Cardiac fibroblast (primary cell): ENCODE measurements at places on chromosomes 7 and 10.

DNA sequence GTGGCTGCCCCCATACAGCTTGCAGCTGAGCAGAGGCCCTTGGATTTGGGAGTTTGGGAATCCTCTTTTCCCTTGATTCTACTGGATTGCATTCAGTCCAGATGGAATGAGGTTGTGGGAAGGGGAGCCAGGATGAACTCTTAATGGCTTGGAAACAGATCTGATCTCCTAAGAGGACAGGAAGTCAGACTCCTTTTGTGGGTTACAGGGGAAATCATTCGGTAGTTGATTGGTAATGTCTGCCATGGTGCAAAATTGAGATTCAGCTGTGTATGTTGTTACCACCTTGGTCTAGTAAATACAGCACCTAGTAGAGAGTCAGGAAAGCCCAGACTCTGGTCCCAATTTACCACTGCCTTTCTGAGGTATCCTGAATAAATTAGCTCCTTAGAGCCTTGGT lies 144.2 kb upstream of the TNRC18 start:
- no peak for DNase-seq

GRCh38 chr10:5512881-5513612 lies 11.7 kb upstream of the CALML3 start:
- DNase-seq: no peak

DNA sequence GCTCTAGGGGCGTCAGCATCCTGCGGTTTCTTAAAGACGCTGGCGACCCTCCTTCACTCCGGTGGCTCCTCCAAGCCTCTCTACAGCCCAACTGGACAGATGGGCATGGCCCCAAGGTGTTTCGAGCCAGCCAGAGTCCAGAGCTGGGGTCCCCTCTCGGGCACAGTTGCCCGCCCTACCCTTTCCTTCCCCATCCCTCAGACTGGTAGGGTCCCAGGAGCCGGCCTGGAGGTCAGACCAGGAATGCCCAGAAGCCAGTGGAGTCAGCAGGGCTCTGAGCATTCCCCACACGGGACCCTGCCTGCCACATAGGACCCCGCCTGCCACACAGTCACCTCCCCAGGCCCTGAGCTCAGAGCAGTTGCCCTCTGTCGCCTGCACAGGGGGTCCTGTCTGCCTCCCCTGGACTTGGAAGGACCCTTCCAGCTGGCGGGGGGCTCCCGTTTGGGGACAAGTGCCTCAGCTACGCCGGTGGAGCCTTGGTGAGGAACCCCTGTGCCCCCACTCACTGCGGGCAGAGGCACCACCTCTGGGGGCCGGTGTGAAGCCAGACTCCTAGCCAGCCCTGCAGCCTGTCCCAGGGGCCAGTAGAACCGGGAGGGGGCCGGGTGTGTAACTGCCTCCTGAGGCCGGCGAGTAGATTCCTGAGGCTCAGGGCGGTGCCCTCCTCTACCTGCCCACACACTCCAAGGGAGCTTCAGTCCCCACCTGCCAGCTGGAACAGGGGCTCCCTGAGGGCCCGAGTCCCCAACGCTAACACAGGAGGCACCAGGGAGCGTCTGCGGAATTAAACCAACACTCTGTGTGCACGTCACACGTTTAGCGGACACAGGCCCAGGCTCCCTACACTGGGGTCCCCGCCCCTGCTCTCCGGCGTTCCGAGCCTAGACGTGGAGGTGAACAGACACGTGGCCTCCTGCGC lies 19.4 kb upstream of the PDGFA start:
- no peak for DNase-seq

DNA sequence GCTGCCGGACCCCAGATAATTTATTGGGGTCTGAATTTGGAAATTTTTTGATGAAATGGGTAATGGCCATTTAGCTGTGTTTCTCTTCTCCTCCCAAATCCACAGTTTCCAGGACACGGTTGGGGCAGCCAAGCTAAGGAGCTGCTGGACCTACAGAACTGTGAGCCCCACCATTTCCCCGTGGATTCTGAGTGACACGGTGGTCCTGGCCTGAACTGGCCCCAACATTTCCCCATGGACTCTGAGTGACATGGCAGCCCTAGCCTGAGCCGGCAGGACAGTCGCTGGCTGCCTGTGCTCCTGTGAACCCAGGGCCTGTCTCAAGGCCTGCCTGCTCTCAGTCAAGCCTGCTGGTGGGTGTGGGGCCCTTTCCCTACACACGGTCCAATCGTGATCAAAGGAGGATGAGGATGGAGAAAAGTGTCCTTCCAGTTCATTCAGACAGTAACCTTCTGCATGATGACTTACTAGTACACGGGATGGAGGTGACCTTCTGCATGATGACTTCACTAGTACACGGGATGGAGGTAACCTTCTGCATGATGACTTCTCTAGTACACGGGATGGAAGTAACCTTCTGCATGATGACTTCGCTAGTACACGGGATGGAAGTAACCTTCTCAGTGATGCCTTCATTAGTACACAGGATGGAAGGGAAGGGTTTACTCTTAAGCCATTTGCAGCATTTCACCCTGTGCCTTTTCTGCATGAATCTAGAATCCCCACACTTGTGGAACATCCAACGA lies 359.9 kb downstream of the GLRX3 start:
- no peak for DNase-seq

- peak; percentile 52 for DNase-seq
Measured at GRCh38 chr10:24617771-24618396, 105.8 kb downstream of the ARHGAP21 start.

DNA sequence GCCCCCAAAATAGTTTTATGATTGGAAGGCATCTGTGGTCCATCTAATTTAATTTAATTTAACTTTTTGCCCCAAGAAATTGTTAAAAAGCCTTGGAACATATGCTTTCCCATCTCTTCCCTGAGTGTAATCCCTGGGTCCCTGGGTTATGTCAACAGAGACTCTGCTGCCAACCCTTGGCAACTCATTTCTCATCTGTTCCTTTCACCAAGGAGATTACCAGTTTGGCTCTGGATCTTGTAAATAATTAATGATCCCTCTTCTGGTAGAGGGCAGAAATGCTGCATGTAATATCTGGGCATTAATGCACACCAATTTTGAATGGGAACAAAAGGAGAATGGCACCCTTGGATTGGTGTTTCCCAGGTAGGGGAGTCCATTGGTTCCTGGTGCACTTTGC lies 514.2 kb downstream of the CCSER2 start:
- no peak for DNase-seq

DNA sequence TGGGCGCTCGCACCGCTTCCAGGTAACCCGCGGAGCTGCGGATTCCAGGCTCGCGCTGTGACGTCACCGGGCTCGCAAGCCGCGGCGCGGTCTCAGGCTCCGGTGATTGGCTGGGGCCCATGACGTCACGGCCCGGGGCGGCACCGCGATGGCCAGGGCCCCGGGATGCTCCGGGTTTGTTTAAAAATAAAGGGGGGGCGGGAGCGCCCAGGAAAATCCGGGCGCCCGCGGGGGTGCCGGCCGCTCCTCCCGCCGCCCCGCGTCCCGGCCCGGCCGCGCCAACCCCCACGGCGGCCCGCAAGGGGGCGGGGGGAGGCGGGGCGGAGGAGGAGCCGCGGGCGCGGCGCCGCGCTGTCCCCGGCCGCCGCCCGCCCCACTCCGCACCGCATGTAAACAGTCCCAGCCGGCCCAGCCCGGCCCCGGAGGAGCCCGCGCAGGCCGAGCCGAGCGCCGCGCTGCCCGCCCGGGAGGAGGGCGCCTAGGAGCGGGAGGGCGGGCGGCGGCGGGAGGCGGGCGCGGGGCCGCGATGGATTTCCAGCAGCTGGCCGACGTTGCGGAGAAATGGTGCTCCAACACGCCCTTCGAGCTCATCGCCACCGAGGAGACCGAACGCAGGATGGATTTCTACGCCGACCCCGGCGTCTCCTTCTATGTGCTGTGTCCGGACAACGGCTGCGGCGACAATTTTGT lies at the start of gene MTURN:
MTURN (plus strand) TSS at position 376 of the 690 bp plus-strand sequence; CDS start at position 527, 151 bp downstream.
- peak; percentile 79 for DNase-seq

DNA sequence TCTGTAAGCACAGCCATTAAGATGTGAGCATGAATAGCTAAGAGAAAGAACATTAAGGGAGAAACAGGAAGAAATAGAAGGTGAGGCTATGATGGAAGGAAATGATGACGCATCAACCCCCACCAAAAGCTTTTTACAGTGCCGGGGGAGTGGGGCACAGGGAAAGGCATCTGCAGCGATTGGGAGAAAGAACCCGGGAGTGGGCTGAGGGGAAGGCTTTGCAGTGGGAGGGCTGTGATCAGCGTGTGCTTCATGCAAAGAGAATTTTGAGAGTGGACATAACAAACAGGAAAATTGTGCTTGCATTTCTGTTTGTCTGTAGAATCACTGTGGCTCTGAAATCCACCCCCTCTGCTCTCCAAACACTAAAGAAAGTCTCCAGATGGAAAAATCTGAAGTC lies 250.8 kb downstream of the KCNMA1 start:
- DNase-seq: peak; percentile 76

DNA sequence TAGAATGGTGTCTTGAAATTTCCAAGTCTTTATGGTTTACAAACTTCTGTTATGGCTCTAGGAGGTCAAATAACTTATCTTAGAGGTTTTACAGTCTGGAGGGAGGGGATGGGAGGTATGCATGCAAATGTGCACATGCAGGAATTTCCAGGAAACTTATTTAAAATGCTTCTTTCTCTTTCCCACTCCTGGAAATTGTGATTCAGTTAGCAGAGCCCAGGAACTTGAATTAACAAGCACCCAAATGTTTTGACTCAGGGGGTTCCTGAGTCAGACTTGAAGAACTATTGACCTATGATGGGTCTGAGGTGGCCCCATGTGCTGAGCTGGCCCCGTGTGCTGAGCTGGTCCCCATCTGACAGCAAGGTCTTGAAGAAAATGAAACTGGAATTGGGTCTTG lies 669.4 kb downstream of the INHBA start:
- DNase-seq: no peak

GRCh38 chr10:11685787-11686218 lies 56.4 kb upstream of the ECHDC3 start:
- peak; percentile 61 for DNase-seq

DNA sequence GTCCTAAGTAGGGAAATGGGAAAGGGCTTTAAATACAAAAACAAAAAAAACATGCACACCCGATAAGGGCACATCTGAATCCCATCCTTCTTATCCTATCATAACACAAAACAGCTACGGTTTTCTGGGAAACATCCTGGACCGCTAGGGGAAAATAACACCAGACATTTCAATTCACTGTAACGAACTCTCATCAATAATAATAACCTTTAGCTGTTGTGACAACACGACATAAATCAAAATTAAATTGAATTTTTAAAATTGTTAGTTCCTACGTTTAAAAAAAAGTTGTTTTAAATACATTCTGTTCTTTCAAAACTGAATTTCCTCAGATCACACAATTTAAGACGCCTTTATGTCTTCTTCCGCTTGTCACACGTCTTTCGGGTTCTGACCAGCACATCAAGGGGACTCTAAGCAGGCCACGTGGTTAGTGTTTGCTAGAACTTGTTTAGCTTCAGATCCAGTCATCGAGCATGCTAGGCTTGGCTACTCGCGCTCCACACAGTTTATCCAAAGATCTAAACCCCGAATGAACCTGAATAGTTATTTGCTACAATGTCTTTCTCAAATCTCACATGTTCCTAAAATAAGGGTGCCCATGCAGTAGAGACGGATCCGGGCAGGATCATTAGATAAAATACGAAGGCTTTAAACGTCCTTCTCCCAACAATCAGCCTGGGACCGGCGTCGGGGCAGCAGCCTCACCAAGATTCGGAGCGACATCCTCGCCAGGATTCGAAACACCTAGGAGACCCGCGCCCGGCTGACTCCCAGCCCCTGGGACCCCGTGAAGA lies 839 bp downstream of the IKZF5 start:
- peak; percentile 64 for DNase-seq
